ENCODE measurements at places on chromosomes 5 and 9.
A peak's percentile ranks its signal among the peaks of the same experiment; 100 is the strongest.

GRCh38 chr5:96703384-96703920 lies 41.3 kb downstream of the CAST start:
- no peak for DNase-seq

- no peak for DNase-seq
Measured at GRCh38 chr9:107487521-107488374, 1.8 kb downstream of the KLF4 start.

DNA sequence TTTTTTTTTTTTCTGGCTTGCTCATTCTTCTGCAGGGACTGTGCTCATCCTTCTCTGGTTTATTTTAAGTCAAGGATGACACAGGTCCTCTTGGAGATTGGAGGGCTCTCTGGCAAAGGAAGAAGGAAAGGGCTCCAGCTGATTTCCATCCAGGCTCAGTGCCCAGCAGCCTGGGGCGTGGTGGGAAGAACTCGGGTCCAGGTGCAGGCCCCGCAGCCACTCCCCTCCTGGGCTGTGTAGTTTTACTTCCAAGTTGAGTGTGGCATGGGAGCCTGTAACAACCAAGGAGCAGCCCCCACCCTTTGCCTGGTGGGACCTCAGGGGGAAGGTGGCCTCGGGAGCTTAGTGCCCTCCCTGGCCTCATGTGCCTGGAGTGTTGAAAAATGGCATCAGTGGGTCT lies 58.9 kb downstream of the ANKRD33B start:
- no peak for DNase-seq

- no peak for DNase-seq
Measured at GRCh38 chr5:136814619-136815378, 449.5 kb upstream of the TRPC7 start.

GRCh38 chr9:129491487-129491855 lies 129.4 kb downstream of the C9orf50 start:
- DNase-seq, result no peak

- no peak for DNase-seq
Measured at GRCh38 chr9:25517701-25518100, 160.5 kb downstream of the TUSC1 start.

GRCh38 chr5:9009931-9010651 lies 535.8 kb downstream of the SEMA5A start:
- no peak for DNase-seq

- DNase-seq, result peak; percentile 90
Measured at GRCh38 chr5:178163772-178164735, 10.4 kb upstream of the NHP2 start.

DNA sequence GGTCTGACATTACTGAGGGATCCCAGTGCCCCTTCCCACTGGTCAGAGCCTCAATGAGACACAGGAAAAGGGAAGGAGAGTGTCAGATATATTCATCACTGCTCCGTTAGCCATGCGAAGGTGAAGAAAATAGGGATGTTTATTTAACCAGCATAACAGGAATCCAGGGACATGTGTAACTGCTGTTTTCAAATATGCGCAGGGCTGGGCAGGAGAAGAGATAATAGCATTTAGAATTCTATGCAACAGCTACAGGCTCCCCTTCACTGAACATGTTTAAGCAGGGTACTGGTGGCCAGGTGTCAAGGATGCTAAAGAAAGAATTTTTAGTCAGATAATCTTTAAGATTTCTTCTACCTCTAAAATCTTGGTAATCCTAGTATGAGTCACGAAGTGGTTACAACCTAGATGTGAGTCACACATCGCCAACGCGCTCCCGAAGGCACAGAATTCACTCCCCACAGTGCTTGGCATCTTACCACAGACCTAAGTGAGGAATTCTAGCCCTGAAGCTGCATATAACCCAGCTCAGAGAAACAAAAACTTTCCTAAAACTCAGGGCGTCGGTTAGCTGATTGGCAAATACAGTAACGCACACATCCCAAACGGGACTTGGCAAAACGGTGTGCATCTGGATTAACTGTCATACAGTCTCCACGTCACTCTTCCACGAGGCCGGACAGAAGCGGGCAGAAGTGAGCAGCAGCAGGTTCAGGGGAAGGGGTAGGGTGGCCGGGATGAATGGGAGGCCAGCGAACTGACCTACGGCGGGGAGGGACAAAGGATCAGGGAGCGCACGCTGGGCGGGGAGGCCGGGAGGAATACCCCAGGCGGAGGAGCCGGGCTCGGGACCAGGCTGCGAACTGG lies 1.1 kb downstream of the CTNNAL1 start:
- DNase-seq, result peak; percentile 14

GRCh38 chr5:107365320-107366109 lies 305.2 kb downstream of the EFNA5 start:
- no peak for DNase-seq

DNA sequence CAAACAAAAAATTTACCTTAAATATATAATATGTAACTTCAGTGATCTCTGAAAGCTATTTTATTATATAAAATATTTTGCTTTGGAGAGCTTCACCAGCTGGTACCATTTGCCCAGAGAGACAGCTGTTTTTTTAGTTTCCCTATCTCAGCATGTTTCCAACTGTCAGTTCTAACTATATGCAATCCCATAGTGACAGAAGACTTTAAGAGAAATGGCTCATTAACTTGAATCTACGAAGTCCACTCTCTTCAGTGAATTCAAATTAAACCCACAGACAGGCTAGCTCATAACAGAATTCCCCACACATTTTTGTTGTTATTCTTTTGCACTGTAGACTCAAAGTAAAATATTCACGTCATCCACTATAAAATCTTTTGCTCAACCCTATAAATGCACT lies 251.8 kb upstream of the POU5F2 start:
- no peak for DNase-seq
